ENCODE measurements at places on chromosomes 1 and 21. TPM values are rescaled to one million over a fixed set of nuclear protein-coding genes. Genes with fewer than 3 reads are reported as not detected.
A peak's percentile ranks its signal among the peaks of the same experiment; 100 is the strongest.

DNA sequence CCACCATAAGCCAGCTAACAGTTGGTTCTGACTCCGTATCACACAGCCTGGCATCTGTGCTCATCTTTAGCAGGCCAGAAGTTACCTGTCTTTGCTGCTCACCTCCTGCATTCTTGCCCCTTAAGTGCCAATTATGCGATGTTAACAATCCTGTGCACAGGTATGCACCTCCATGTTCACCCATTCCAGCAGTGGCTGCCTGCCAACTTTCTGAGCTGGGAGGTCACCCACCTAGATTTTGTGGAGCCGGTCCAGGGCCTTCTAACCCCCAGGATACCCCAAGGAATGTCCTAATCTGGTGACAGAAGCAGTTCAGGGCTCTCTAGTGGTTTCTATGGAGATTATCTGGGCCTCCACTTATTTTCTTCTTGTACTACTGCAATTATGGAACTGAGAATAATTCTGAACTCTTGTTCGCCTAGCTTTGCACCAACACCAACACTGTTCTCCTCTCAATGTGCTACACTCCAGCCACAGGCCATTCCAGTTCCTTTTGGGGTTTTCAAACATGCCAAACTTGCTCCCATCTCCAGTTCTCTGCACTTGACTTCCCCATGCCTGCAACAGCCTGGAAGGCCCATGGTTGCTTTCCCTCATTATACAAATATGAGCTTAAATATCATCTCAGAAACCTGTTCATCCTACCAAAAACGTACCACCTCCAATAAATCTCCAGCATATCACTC, 9.0 kb downstream of the BCAR3 start:
- H3K4me1 ChIP-seq = peaks cover 71% of the 10 kb centered on the region
- DNase-seq = no peak
- H3K27me3 ChIP-seq = no peaks in the 10 kb centered on the region
- H3K36me3 ChIP-seq = no peaks in the 10 kb centered on the region

GRCh38 chr1:65265651-65266351, 43.5 kb upstream of the DNAJC6 start:
- DNase-seq = no peak
- H3K27me3 ChIP-seq = no peaks in the 10 kb centered on the region
- no peaks in the 10 kb centered on the region for H3K36me3 ChIP-seq
- peak overlapping the region; percentile 74 for H3K4me3 ChIP-seq
- no peak overlapping the region for H3K27ac ChIP-seq

DNA sequence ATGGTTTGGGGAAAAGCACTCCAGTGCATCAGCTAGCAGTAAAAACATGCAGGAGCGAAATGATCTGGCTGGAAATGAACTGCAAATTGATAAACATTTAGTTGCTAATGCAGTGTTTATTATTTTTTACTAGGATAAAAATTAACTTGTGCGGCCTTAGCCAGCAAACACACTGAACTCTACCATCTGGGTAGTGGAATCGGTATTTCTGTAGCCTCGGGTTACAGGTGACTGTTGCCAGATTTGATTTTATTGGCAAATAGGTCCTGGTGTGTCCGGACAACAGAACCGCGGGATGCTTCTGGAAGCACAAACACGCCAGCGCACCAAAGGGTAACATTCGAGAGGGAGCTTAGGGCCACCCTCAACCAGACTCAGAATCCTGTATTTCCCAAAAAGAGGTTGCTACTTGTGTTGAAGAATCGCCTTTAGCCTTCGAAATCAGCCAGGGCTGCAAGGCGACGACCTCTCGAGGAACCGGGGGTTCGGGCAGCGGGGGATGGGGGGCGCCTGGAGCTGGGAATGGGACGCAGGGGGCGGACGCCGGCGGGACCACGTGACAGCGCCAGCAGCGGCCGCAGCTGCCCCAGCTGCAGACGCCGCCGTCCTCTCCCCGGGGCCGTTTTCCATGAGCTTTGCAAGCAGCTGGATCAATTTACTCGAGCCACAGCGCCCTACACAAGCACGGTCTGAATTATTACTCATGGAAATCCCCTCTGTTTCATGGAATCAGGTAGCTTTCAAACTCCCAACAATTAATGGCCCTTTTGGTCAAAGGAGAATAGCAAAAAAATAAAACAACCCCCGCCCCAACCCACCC, 158.8 kb downstream of the TOMM20 start:
- no peaks in the 10 kb centered on the region for H3K36me3 ChIP-seq
- H3K4me1 ChIP-seq = peaks cover 55% of the 10 kb centered on the region
- H3K4me3 ChIP-seq = peak overlapping the region; percentile 70

DNA sequence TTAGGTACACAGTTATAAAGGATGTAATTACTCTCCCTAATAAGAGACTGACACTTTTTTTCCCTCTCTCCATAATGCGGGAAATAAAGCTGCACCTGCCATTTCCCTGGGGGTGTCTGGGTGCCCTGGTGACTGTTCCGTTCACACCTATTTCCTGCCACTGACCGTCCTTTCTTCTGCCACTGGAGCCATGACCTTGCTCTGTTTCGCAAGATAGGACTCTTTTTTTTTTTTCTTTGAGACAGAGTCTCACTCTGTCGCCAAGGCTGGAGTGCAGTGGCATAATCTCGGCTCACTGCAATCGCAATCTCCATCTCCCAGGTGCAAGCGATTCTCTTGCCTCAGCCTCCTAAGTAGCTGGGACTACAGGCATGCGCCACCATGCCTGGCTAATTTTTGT, 66.1 kb upstream of the SERBP1 start:
- H3K4me1 ChIP-seq = no peaks in the 10 kb centered on the region
- H3K27ac ChIP-seq = no peak overlapping the region
- no peak overlapping the region for H3K4me3 ChIP-seq
- no peaks in the 10 kb centered on the region for H3K27me3 ChIP-seq
- DNase-seq = no peak

DNA sequence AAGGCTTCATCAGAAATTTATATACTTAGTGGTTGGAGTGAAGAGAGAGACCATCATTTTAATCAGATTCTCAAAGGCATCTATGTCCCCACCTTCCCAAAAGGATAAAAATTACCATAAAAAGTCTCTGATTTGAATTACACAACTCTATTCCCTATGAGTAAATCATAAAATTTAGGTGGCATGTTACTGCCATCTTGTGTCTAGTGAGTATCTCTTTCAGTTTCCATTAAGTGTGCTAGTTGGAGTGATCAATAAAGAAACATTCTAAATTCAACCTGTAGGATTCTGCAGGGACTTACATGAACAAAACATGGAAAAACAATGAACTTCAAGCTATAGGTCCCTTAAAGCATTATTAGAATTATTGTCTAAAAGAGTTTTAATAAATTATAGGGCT, 655.4 kb downstream of the LTN1 start:
- no peaks in the 10 kb centered on the region for H3K27me3 ChIP-seq
- H3K36me3 ChIP-seq = no peaks in the 10 kb centered on the region
- H3K27ac ChIP-seq = no peak overlapping the region
- H3K4me1 ChIP-seq = peaks cover 22% of the 10 kb centered on the region
- DNase-seq = no peak

DNA sequence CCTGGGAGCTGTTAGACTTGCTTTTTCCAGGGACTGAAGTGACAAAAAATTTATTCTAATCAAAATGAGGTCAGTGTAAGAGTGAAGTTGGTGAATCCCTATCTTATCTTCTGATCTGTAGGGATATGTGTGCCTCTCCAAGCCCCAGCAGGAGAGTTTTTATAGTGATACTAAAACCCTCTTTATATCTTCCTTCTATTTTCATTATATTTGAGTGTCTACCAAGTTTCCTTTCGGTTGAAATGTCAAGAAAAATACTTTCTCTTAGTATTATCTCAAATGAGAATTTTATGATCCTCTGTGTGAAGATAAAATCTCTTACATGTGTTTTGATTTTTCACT, 18.9 kb downstream of the C1orf21 start:
- no peak overlapping the region for H3K4me3 ChIP-seq
- H3K27me3 ChIP-seq = no peaks in the 10 kb centered on the region
- peaks cover 15% of the 10 kb centered on the region for H3K4me1 ChIP-seq
- H3K27ac ChIP-seq = no peak overlapping the region
- no peaks in the 10 kb centered on the region for H3K36me3 ChIP-seq
- no peak for DNase-seq

GRCh38 chr1:35029761-35030160, 2.0 kb downstream of the ZMYM6 start:
- H3K4me1 ChIP-seq = peaks cover 31% of the 10 kb centered on the region
- H3K27me3 ChIP-seq = no peaks in the 10 kb centered on the region
- no peak for DNase-seq
- no peaks in the 10 kb centered on the region for H3K36me3 ChIP-seq
- peak overlapping the region; percentile 92 for H3K4me3 ChIP-seq

- H3K27me3 ChIP-seq = no peaks in the 10 kb centered on the region
- H3K4me1 ChIP-seq = no peaks in the 10 kb centered on the region
- no peak overlapping the region for H3K27ac ChIP-seq
- no peak overlapping the region for H3K4me3 ChIP-seq
- no peaks in the 10 kb centered on the region for H3K36me3 ChIP-seq
- DNase-seq = no peak
Measured at GRCh38 chr1:932776-933602, 9.3 kb downstream of the SAMD11 start.

GRCh38 chr1:214386747-214387146, 105.8 kb downstream of the SMYD2 start:
- no peaks in the 10 kb centered on the region for H3K27me3 ChIP-seq
- peaks cover 13% of the 10 kb centered on the region for H3K36me3 ChIP-seq
- H3K27ac ChIP-seq = no peak overlapping the region
- DNase-seq = no peak
- H3K4me3 ChIP-seq = no peak overlapping the region

GRCh38 chr21:37507716-37508115, 141.1 kb downstream of the DYRK1A start:
- no peak for DNase-seq
- H3K4me3 ChIP-seq = no peak overlapping the region
- H3K27me3 ChIP-seq = no peaks in the 10 kb centered on the region
- H3K27ac ChIP-seq = no peak overlapping the region

GRCh38 chr1:187032316-187032981, 203.7 kb downstream of the PLA2G4A start:
- DNase-seq = no peak
- H3K27ac ChIP-seq = no peak overlapping the region
- no peak overlapping the region for H3K4me3 ChIP-seq
- H3K4me1 ChIP-seq = no peaks in the 10 kb centered on the region
- H3K27me3 ChIP-seq = no peaks in the 10 kb centered on the region

GRCh38 chr1:156766298-156767100, 836 bp upstream of the PRCC start:
- H3K4me1 ChIP-seq = peaks cover 41% of the 10 kb centered on the region
- no peaks in the 10 kb centered on the region for H3K27me3 ChIP-seq
- peak overlapping the region; percentile 69 for H3K27ac ChIP-seq
- no peaks in the 10 kb centered on the region for H3K36me3 ChIP-seq

GRCh38 chr1:54402896-54403295, 3.3 kb downstream of the SSBP3 start:
- no peaks in the 10 kb centered on the region for H3K27me3 ChIP-seq
- H3K4me3 ChIP-seq = peak overlapping the region; percentile 96
- H3K27ac ChIP-seq = no peak overlapping the region
- H3K36me3 ChIP-seq = peaks cover 27% of the 10 kb centered on the region
- H3K4me1 ChIP-seq = peaks cover 45% of the 10 kb centered on the region

DNA sequence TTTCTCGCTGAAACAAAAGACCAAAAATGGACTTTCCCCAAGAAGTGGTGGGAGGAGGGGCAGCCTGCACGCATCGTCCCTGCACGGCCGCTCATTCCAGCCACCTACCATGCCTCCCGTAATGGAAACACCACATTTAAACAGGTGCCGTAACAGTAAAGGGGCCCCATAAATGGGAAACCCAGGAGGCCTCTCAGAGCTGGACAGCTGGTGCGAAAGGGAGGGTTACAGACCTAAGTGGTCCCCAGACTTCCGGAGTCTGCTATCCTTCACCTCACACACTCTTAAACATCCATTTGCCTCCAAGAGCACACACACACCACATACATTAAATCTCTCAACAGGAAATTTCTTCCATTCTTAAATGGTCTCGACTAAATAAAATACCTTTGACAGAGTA, 120.7 kb upstream of the SOD1 start:
- H3K27me3 ChIP-seq = no peaks in the 10 kb centered on the region
- no peak overlapping the region for H3K4me3 ChIP-seq
- no peaks in the 10 kb centered on the region for H3K4me1 ChIP-seq
- no peak for DNase-seq
- no peaks in the 10 kb centered on the region for H3K36me3 ChIP-seq

DNA sequence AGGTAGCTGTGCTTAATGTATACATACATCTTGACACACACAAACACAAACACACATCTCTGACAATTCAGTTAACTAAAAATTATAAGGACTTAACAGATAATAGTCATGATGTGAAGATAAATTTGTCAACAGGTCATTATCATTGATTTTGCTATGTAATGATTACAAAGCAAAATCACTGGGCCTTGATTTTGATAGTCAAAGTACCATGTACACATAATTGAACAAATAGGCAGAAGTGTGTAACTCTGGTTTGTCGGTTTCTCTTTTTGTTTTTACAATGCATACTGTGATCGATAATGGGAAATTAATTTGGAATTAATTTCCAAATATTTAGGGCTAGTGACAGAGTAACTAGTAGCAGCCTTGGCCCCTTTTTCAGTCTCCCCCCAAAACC, 30.8 kb downstream of the PTBP2 start:
- no peak overlapping the region for H3K27ac ChIP-seq
- no peak overlapping the region for H3K4me3 ChIP-seq

DNA sequence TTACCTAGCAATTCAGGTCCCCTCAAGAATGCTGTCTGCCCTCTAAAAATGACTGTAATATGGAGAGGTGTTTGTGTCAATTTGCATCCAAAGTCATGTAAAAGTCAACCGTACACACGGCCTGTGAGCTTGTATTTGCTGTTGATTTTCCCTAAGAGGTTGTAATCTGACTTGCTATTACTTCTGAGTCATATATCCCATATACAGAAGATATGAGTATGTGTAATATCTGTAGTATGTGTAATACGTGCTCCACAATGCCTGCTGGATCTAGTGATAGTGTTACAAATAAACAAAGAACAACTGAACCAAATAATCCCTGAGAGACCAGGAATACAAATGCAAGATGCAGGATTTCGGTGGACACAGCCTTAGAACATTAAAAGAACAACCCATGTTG, 1.4 kb upstream of the KCNJ6 start:
- H3K36me3 ChIP-seq = no peaks in the 10 kb centered on the region
- H3K4me3 ChIP-seq = no peak overlapping the region
- DNase-seq = no peak
- H3K27ac ChIP-seq = no peak overlapping the region
- H3K4me1 ChIP-seq = peaks cover 29% of the 10 kb centered on the region
- H3K27me3 ChIP-seq = peaks cover 28% of the 10 kb centered on the region

- H3K4me1 ChIP-seq = peaks cover 6% of the 10 kb centered on the region
- H3K36me3 ChIP-seq = no peaks in the 10 kb centered on the region
- no peak within 1 kb of the TSS for H3K4me3 ChIP-seq
- no peaks in the 10 kb centered on the region for H3K27me3 ChIP-seq
Measured at GRCh38 chr1:1073743-1074587, at the start of gene RNF223. RNF223 (minus strand) TSS chr1:1074306; CDS start chr1:1072566, 1,740 bp downstream.

Gene RPAP2
- total RNA-seq = 7.0 TPM

Gene GNAT2
- total RNA-seq = not detected

Gene C1QA
- total RNA-seq = 501 TPM

Gene LCE2C
- not detected for total RNA-seq

Gene SERPINC1
- total RNA-seq = not detected

Gene TCHHL1
- not detected for total RNA-seq

Gene TFF2
- 17.0 TPM for total RNA-seq

Gene ACTL8
- total RNA-seq = not detected

Gene RGS13
- 0.56 TPM for total RNA-seq

Measured in thoracic aorta (tissue), 2 donors.